ENCODE measurements at places on chromosomes 3 and 15. TPM values are rescaled to one million over a fixed set of nuclear protein-coding genes. Genes with fewer than 3 reads are reported as not detected.

DNA sequence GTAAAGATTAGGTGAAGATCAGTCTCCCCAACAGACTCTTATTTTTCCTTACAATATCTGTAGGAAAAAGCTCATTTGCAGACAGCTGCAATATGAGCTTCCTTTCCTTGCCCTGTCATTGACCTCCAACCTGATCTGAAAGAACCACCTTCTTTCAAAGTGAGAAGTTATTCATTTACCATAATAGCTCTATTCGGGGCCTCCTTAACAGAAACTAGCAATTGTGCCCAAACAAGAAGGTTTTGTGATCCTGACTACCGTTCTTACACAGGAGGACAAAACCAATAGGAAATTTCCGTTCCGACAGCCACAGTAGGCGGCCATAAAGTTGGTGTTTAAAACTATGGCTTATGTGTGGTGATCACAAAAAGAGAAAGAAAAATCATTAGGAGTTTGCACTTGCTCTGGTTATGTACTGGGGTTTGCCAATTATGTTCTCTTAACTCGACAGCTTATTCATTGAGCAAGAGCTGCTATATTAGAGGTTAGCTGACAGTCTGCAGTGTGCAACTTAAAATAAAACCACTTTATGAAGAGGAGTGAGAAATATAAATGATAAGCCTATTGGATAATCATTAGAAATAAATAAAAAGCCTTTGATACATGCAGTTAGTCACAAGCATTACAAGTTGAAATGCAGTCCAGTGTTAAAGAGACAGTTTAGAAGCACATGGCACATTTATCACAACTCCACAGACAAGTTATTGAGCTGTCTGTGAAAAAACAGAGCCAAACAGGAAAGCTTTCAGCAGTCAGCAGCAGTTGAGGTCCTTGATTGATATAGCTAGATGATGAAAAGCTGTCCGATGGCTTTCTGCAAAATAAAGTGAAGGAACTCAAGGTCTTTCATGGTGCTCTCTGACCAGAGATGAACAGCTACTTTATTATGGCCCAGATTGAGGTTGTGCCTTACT, 199.8 kb downstream of the WDR72 start:
- DNase-seq = peak; percentile 69

DAZL gene
- not detected for total RNA-seq

DNA sequence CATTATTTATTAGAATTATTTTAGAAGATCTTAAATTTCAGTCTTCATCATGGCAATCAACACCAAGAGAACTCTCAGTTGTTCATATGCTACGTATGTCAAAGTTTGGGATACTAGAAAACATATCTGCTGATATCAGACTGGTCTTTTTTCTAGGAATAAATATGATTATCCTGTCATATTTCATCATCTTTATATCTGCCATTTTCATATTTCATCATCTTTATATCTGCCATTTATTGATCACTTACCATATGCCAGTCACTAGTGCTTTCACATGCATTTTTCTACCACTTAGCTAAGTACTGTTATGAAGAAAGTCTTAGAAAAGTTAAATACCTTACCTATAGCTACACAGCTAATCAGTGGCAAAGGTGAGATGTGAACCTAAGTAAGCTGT, 2.8 kb upstream of the ZCWPW2 start:
- DNase-seq = no peak

- no peak for DNase-seq
Measured at GRCh38 chr15:80211976-80212375, 40.0 kb downstream of the CTXND1 start.

GCSAM gene
- 0.40 TPM for total RNA-seq

DOCK3 gene
- 0.25 TPM for total RNA-seq

GRCh38 chr3:156816091-156816793, 9.9 kb upstream of the LEKR1 start:
- peak; percentile 42 for DNase-seq

GRCh38 chr3:71978150-71978721, 193.3 kb upstream of the PROK2 start:
- peak; percentile 26 for DNase-seq

- DNase-seq = no peak
Measured at GRCh38 chr3:61783993-61784718, 222.8 kb downstream of the PTPRG start.

DNA sequence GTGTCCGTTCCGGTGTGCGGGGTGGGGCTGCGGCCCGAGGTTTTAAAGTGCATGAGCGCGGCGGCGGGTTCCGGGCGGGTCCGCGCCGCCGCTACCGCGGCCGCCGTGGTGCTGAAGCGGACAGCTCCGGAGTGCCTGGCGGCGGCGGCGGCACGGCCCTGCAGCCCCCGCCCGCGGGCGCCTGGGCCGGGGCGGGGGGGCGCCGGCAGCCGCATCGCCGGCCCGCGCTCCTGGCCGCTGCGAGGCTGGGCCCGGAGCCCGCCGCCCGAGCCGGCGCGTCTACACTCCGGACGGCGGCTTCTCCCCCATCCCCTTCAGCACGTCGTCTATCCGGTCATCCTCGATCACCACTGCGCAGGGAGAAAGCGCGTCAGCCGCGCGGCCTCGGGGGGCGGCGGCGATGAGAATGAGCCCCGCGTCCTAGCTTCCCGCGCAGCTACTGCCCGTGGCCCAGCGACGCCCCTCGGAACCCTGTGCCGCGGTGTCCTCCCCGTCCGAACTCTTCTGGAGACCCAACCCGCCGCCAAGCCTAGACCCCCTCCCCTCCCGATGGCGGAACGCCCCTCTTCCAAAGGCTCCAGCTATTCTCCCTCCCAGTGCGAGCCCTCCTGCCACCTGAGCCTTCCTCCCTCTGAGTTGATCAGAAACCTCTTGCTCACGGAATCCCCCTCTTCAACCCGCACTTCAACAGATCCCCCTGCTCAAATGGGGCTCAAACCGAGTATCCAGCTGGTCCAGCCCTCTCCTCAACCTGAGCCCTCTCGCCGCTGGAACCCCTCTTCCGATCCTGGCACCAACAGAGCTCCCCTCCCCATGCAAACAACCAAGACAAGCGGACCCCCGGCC, 1.3 kb downstream of the CAMK2N2 start:
- peak; percentile 59 for DNase-seq

- peak; percentile 83 for DNase-seq
Measured at GRCh38 chr15:36844534-36844998, 255.8 kb downstream of the MEIS2 start.

CHP1 gene
- total RNA-seq = 167 TPM

APOD gene
- total RNA-seq = 15.6 TPM

WDR72 gene
- 0.55 TPM for total RNA-seq

- DNase-seq = no peak
Measured at GRCh38 chr15:68061171-68061570, 7.1 kb downstream of the PIAS1 start.

CHRM5 gene
- 0.23 TPM for total RNA-seq

ASB14 gene
- total RNA-seq = 0.74 TPM

GRCh38 chr3:129022114-129023007, 21.3 kb downstream of the EFCC1 start:
- peak; percentile 99 for DNase-seq

PRTG gene
- 11.7 TPM for total RNA-seq

GRCh38 chr3:99702953-99703943, 64.9 kb downstream of the COL8A1 start:
- DNase-seq = peak; percentile 28

GRCh38 chr3:42119561-42120355, 28.6 kb downstream of the TRAK1 start:
- DNase-seq = no peak

GRCh38 chr3:171155122-171155700, 128.7 kb upstream of the SLC2A2 start:
- DNase-seq = no peak

DNA sequence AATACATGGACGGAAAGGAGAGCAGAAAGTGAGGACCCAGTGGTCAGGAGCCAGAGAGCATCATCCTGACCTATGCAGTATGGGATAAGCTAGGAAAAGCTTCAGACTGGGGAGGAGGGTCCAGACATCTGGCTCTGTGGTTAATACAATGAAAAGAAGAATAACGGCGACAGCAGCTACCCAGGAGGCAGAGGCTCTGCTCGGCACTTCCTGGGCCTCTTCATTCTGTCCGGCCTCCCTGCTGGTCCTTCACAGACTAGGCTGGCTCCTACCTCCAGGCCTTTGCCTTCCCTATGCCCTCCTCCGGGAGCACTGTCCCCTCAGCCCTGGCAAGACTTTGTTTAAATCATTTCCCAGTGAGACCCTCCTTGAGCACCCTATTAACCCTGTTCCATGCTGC, 58.9 kb upstream of the WNT5A start:
- DNase-seq = no peak
